Head of caudate nucleus (tissue), 42 donors: ENCODE measurements at places on chromosomes 4 and X.

GRCh38 chr4:681736-682451, 7.1 kb downstream of the SLC49A3 start:
- DNase-seq: no peak

DNA sequence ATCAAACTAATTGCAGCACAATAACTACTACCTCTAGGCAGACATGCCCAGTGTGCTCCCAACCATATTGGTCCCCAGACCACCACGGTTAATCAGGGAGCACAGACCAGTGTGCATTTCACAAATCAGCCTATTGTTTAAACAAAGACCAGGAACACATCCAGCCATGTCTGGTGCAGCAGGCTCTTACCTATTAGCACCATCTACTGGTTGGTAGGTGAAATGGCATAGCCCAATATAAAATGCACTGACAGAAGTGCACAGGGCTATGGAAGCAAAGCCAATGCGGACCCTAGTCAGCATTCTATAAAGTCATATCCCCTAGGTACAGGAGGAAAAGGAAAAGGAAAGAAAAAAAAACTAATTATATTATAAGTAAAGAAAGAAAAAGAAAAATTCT, 15.5 kb upstream of the CYLC1 start:
- DNase-seq: no peak

GRCh38 chr4:148196164-148196563, 246.1 kb downstream of the NR3C2 start:
- no peak for DNase-seq

GRCh38 chr4:184794470-184794869, 31.3 kb downstream of the ACSL1 start:
- no peak for DNase-seq

- DNase-seq: no peak
Measured at GRCh38 chr4:128853741-128854140, 44.2 kb downstream of the JADE1 start.

DNA sequence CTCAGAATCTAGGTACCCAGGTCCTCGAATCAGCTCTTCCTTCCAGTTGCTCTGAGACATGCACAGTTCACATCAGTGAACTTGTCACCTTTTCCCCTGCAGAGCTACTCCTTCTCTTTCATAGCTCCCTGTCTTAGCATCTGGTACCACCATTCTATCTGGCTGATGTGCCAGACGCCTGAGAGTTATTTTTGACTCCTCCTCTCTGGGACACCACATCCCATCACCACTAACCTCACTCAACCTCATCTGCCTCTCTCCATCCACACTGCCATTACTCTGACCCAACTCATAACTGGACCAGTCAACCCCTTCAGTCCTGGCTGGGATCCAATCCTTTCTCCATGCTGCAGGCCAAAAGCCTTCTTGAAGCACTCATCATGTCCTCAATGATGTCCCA, 44.5 kb downstream of the SLC2A9 start:
- DNase-seq: no peak

- DNase-seq: no peak
Measured at GRCh38 chr4:168612450-168613135, 115.7 kb downstream of the PALLD start.

DNA sequence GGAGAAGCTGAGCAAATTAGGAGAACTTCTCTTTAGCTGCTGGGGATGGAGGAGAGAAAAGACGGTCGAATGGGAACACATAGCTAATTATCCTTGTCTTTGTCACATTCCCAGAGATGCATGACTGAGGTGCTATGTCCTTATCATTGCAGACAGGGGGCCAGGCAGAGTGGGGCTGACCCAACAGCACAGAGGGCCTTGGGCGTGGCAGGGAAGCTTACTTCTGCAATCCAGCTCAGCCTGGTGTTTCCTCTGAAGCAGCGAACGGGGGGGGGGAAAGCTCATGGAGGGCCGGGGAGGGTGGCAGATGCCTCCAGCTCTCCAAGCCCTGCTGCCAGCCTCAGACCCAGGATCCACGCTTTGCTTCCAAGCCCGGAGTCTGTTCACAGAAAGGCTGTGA, 50.8 kb upstream of the HOPX start:
- no peak for DNase-seq

DNA sequence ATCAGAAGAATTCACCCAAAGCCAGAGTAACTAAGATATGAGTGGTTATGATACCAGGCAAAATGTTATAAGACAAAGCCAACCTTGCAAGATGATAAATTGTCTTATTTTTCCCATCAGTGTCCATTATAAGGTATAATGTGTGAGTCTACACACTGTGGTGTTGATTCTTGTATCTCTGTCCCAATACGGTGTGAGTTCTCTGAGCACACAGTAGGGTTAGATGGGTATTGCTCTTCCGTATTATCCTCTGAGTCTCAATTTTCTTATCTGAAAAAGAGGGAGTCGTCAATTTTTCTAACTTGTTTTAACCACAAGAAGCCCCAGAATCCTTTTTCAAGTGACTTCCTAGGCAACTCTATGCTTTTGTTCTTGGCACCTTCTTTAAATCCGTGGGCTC, 69.9 kb downstream of the HMGB2 start:
- DNase-seq: no peak

GRCh38 chr4:184612074-184612473, 37.2 kb downstream of the CASP3 start:
- DNase-seq: no peak

GRCh38 chrX:34768290-34768689, 111.2 kb upstream of the TMEM47 start:
- DNase-seq: no peak

- no peak for DNase-seq
Measured at GRCh38 chrX:137847376-137847775, 281.4 kb downstream of the ZIC3 start.

DNA sequence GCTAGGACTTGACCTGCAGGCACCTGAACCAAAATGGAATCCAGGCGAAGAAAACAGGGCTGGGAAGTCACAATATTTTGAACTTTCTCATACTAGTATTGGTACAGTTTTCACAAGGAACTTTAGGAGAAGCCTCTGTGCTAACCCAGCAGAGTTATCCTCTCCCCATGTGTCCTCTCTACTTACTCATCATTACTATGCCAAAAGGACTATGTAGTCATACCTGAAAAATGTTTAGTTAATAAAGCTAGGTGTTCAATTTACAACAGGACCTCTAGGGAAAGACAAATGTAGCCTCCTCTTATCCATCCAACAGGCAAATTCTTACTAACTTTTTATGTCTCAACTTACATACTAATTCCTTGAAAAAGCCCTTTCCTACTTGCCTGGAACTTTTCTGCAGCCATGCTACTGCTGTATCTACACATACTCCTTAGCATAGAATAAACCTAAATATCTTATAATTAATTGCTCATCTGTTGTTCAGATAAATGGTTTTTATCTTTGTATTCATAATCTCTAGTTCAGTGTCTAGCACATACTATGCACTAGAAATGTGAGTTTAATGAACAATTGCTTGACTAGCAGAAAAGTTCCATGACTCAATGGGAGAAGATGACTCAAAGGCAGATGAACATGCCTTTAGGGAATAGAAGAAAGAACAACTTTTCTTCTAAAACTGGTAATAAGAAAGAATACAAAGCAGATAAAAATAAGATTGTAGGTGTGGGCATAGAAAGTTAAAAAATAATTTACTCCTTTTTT, 215.5 kb upstream of the VEGFC start:
- DNase-seq: no peak

DNA sequence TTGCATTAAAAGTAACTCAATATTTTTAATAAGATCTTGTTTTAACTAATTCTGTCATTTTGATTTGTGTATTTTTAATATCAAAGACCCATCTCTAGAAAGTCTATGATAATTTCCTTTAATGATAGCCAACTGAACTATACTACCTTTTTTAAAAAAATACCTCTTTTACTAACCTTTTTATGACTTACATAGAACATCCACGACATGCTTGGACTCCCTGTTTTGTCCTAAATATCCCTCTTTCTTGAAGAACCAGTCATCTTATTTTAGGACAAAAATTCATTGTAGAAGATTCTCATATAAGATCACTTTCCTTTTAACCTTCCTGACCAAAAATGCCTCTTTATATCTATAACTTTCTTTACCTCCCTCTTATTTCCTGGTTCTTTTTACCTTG, 76.8 kb upstream of the GC start:
- DNase-seq: no peak
